Right atrium auricular region (tissue), 2 donors: ENCODE measurements at places on chromosomes 3 and 15. TPM values are rescaled to one million over a fixed set of nuclear protein-coding genes. Genes with fewer than 3 reads are reported as not detected.

DNA sequence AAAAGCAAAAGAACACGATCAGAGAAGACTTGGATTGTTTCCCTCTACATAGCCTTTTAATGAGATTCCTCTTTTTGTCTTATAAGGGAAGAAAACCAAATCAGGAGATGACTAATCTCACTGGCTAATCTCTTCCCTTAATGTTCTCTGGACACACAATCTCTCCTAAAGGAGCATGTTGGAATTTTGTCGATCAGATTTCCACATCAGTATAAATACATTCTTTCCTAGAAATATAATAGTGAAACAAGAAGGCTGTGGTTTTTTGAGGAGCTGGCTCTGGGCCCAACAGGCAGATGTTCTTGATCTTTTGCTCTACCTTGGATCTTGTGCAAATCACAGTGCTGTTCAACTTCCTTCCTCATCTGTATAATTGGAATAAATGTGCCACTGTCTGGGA lies 94.0 kb downstream of the GTPBP8 start:
- DNase-seq, result no peak

Gene PXYLP1
- 7.5 TPM for total RNA-seq

- no peak for DNase-seq
Observed at GRCh38 chr3:184240384-184241140, 8.2 kb downstream of the ALG3 start.

Gene EEF1AKMT4
- total RNA-seq, result 2.1 TPM

DNA sequence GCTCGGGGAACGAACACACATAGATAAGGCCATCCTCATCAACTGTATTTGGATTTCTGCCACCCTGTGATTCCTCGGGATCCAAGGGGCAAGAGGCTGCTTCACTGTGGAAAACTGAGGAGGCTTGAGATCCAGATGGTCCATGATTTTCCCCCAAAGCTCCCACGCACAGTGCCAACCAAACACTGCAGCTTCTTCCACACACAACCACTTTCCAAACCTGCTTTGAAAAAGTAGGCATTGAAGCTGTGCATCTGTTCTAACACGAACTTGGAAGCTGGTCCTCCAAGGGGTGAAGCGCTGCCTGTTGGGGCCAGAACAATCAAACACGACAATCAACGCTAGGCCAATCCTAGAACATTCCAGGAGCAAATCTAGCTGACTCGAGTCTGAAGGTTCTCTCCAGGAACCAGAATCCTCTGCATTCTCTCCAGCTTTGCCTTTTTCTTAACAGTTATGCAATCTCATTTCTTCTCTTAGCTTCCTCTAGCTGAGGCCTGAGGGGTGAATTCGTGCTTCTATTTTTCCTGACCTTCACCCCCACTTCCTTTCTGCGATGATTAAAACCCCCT lies 104.4 kb downstream of the LRRK1 start:
- peak; percentile 57 for DNase-seq

Gene TRH
- 0.55 TPM for total RNA-seq

Gene MESD
- total RNA-seq, result 11.3 TPM

GRCh38 chr3:155656466-155656865 lies 88.4 kb downstream of the PLCH1 start:
- DNase-seq, result no peak

Gene MYL3
- total RNA-seq, result 208 TPM

DNA sequence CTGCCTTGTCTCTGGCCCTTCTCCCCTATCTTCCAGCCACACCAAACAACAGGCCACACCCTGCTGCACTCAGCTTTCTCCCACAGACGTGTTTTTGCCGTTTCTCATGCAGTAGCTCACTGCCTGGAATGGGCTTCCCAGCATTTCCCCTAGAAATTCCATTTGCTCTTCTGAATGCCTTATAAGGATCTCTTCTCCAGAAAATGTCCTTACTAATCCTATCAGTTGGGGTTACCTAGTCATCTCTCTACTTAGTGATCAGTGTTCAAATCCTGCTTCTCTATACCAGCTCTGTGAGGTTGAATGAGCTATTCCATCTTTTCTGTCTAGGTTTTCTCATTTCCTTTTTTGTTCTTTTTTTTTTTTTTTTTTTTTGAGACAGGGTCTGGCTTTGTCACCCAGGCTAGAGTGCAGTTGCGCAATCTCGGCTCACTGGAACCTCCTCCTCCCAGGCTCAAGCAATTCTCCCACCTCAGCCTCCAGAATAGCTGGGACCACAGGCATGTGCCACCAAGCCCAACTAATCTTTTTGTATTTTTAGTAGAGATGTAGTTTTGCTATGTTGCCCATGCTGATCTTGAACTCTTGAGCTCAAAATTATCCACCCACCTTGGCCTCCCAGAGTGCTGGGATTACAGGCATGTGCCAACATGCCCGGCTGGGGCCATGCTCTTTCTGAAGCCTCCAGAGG lies 98.2 kb upstream of the CHD2 start:
- peak; percentile 85 for DNase-seq

- DNase-seq, result no peak
Observed at GRCh38 chr15:57329582-57330367, 46.5 kb upstream of the CGNL1 start.

DNA sequence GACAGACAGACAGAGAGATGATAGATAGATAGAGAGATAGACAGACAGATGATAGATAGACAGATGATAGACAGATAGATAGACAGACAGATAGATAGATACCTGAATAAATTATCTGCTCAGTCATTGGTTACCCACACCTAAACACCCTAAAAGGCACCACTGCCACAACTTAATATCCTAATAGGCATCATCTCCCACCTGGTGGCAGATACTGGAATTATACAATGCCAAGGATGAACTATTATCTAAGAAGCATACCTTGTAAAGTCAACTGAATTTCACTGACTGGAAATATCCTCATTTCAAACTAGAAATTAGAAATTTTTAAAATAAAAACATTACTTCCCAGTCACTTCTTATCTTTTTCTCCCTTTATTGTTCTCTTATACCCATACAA lies 19.4 kb upstream of the ATP8B4 start:
- DNase-seq, result no peak

DNA sequence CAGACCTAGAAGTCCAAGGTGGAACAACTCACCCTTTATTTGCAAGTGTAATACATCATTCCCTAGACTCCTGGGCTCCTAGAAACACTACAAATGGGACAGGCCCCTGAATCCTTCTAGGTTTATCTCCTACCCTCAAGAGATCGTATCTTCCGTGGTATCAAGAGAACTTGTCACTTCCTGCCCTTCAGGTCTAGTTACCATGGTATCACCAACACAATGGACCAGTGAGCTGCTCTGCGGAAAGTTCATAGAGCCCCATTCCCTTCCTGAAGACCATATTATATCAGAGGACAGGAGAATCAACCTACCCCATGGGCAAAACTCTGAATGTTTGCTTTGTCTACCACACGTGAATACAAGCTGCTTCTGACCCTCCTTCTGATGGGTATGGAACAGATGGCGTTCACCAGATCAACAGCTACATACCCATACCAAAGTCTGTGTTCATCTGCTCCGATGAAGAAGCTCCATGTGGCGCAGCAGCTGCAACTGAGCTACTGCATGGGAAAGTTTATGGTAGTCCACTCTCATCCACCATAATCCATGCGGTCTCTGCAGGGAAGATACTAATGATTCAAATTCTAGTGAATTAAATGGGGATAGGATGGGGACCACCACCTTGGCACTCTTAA lies 84.6 kb upstream of the KLF13 start:
- no peak for DNase-seq

- no peak for DNase-seq
Observed at GRCh38 chr15:56199038-56199437, 44.6 kb downstream of the RFX7 start.

DNA sequence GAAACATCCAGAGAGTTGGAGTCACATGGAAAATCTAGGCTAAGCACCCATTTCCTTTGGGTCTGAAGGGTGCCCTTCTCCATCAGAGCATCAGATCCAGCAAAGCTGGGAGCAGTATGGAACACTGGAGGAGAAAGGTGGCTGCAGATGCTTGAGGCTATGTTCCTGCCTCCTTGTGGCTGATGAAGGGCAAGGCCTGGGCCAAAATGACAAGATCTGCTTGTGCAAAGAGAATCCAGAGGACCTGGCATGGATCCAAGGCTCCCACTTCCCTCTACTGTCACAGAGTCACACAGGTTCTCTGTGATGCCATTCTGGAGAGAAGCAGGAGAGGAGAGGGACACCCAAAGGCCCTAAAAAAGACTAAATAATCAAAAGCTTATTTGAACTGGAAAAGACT lies 9.2 kb upstream of the ATP8B4 start:
- peak; percentile 80 for DNase-seq

GRCh38 chr15:48388910-48389309 lies 57.7 kb downstream of the DUT start:
- DNase-seq, result no peak

DNA sequence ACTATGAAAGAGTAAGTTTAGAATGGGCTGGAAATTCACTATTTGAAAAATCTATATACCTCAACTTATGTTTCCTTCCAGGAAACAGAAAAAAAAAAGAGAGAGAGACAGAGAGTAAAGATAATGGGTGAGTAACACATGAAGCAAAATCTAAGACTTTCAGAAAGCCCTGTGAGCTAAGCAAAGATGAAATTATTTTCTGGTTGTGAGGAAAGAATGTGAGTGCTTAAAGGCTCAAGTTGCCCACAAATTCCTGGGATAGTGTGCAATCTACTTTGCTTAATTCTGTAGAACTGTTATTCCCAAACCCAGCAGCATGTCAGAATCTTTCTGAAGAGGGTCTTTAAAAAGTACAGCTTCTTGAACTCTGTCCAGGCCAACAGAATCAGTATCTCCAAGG lies 337.7 kb upstream of the AGTR1 start:
- no peak for DNase-seq

DNA sequence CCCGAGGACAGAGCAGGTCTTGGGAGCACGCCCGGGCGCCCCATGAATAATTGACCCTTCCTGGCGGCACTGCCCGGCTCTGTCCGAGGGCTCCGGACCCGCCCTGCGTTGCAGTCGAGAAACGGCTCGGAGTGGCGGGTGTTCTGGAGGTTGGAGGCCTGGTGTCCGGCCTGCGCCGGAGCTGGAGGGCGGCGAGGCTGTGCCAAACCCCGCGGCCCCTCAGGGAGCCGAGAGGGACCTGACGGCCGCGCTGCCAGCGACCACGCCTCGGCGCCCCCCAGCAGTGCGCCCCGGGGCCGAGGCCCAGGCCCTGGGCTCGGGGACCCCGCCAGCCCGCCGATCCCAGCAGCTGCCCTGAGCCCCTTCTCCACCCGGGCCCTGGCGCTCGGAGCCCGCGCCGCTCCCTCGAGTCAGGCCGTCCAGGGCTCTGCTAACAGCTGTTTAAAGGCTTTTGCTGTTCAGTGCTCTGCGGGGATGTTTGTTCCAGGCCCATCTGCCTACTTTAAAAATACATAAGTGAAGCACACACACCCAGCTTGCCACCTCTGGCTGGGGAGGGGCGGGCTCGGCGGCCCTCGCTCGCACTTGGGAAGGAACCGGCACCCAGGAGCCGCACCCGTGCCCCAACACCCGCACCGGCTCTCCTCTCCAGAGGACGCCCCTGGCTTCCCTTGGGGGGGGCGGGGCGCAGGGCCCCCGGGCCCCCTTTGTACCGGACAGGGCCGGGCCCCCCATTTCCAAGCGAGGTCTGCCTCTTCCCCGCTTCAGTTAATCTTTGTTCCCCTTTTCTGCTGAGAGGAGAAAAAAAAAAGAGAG lies 730 bp upstream of the ZNF710 start:
- DNase-seq, result no peak

DNA sequence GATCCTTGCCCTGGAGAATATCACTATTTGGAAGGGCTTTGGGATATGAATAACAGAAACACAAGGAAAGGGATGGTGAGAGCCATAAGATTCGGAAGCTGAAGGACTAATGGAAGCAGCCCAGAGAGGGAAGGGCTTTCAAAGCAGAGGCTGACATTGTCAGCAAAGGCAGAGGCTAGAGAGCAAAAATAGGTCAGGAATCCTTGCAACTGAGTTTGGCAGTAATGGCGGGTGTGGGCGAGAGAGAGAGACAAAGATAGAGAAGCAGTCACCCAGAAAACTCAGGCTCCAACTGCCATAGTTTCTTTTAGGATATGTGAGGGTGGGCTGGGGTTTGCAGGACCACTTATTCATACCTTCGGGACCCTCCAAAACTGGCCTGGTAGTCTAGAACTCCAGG lies 248.6 kb downstream of the OPA1 start:
- DNase-seq, result peak; percentile 34

GRCh38 chr15:36863570-36863969 lies 236.8 kb downstream of the MEIS2 start:
- no peak for DNase-seq

Gene ACAN
- 0.16 TPM for total RNA-seq

Gene ROBO1
- 7.6 TPM for total RNA-seq

Gene CHRNA7
- total RNA-seq, result 1.1 TPM
